ENCODE measurements at places on chromosomes 5 and 9.

DNA sequence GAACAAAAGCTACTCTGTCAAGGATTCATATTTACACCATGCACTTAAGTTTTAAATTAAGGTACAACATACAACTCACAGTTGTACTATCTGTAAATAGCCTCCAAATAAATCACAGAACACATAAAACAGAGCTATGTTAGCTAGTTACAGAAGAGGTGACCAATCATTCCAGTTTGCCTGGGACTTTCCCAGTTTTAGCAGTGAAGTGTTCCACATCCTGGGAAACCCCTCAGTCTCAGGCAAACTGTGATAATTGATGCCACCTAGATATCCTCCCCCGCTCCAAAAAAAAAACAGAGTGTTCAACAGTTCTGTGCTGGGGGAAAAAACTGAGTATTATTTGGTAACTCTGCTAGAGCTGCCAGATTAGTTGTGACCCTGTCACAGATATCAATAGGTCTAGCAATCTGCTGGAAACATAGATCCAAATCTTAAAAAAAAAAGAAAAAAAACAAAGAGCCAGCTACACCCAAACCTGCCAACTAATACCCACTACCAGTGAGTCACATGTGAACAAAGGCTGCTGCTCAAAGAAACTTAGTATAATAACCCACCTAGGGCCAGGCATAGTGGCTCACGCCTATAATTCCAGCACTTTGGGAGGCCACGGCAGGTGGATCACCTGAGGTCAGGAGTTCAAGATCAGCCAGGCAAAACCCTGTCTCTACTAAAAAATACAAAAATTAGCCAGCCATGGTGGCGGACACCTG is 5.7 kb downstream of the TBCA start:
- no peak for DNase-seq

- DNase-seq = no peak
Observed at GRCh38 chr5:16881251-16881650, 54.8 kb downstream of the MYO10 start.

- DNase-seq = no peak
Observed at GRCh38 chr5:136309932-136310598, 55.3 kb downstream of the TRPC7 start.

GRCh38 chr9:131459056-131459455 is 43.7 kb upstream of the POMT1 start:
- no peak for DNase-seq

DNA sequence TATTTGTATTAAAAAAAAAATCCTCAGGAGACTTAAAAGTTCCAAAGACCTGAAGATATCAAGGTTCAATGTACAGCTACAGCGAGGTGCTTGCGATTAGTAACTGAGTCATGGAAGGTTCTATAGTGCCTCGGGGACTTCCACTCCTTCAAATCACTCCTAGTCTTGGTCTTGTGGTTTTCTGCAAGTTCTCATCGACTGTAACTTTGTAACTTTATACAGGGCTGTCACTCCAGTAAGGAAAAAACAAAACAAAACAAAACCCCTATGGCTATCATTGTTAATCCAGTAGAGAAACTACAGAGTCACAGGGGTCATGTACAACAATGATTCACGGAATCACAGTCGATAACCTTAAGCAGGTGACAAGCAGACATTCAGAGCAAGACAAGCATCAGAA is 39.8 kb upstream of the SELENOP start:
- no peak for DNase-seq

DNA sequence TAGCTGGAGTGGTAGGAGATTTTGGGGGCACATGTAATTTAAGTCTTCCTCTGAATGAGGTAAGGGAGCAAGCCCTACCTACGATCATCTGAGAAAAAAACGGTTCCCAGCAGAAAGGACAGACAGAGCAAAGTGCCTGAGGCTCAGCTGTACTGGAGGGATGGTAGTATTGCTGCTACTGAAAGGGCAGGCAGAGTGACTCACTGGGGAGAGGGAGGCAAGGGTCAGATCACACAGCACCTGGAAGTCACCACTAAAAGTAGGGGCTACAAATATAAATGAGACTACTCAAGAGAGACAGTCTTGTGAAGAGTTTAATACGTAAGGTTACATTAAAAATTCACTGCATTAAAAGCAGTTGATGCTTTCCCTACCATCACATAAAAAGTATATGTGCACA is 75.9 kb downstream of the NFIB start:
- no peak for DNase-seq

DNA sequence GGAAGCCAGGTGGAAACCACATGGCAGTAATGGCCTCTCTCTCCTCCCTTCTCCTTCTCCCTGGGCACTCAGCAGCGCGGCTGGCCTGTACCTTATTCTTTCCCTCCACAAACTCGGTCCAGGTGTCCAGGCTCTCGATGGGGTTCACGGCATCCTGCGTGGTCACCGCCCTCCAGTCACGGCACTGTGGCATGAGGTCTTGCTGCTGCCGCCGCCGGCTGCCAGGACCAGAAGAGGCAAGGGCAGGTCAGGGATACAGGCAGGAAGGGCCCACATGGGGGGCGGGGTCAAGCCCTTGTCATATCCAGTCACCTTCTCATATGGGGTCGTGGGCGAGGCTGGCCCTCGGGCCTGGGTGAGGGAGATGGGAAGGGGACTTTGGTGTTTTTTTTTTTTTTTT is 25.6 kb downstream of the FLT4 start:
- no peak for DNase-seq

GRCh38 chr9:107242073-107243030 is 40.7 kb upstream of the RAD23B start:
- no peak for DNase-seq

- DNase-seq = no peak
Observed at GRCh38 chr5:149371296-149371962, 7.7 kb downstream of the IL17B start.

DNA sequence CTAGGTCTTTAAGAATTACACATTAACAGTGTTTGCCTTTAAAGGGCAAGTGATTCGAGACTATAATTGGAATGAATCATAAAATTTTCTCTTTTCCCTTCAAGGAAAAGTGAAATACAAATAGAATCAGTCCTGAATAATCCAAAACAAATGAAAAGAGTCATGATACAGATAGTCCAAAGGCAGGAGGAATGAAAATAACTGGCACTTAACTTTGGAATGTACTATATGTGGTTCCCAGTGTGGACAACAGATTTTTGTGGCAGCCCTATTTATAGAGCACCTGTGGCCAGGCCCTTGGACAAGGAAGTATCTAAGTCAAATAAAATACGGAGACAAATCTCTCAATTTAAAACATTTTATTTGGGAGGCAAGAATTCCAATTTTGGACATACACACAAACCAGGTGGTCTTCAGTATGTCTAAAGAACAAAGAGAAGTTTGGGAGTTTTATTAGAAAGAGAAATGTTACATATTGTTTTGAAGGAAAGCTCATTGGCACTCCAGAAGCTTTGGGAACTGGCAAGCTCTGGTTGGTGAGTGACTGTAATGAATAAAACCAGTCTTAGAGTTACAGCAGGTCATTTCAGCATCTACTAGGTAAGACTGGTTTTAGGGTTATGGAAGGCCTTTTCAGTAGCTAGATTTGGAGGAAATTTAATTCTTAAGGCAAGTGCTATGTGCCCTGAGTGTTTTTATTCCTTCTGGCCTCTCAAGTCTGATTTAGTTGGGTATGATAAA is 116.0 kb upstream of the PAM start:
- DNase-seq = no peak

GRCh38 chr5:79922626-79923025 is 68.4 kb downstream of the MTX3 start:
- no peak for DNase-seq

- no peak for DNase-seq
Observed at GRCh38 chr9:103734471-103734870, 359.6 kb upstream of the SMC2 start.
